ENCODE measurements at places on chromosomes 5 and 9.

DNA sequence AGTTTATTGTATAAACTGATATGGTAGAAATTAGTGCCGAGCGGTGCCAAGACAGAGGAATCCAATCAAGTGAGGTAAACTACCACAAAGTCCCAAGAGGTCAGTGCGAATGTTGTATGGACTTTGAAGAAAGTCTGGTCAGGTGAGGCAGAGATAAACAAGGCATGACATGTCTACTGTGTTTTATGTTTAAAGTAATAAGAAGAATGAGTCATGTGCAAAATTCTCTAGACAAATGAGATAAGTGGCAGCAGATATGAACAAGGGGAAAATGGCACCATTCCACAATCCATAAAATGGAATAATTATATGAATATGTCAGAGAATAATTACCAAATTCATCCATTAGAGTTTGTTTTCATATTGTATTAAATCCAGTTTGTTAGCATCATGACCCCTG lies 364.1 kb upstream of the CCNH start:
- DNase-seq, result no peak

- no peak for DNase-seq
Observed at GRCh38 chr5:176454724-176455394, 6.7 kb downstream of the FAF2 start.

GRCh38 chr5:138883211-138883610 lies 8.1 kb upstream of the LRRTM2 start:
- no peak for DNase-seq

DNA sequence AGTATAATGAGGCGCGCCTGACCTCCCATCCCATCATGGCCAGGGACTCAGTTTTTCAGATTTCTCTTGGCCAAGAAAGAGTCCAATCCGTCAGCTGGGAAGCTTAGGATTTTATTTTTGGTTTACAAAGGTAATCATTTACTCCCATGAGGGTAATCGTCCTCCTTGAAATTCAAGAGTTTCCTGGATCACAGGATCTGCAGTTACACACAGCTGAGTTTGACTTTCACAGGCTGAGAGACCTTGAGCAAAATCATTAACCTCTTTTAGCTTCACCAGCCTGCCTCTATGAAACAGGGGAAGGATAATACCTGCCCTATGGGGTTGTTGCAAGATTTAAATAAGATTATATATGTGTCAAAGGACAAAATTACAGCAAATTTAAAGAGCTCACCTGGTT lies 15.4 kb upstream of the AK3 start:
- DNase-seq, result no peak

DNA sequence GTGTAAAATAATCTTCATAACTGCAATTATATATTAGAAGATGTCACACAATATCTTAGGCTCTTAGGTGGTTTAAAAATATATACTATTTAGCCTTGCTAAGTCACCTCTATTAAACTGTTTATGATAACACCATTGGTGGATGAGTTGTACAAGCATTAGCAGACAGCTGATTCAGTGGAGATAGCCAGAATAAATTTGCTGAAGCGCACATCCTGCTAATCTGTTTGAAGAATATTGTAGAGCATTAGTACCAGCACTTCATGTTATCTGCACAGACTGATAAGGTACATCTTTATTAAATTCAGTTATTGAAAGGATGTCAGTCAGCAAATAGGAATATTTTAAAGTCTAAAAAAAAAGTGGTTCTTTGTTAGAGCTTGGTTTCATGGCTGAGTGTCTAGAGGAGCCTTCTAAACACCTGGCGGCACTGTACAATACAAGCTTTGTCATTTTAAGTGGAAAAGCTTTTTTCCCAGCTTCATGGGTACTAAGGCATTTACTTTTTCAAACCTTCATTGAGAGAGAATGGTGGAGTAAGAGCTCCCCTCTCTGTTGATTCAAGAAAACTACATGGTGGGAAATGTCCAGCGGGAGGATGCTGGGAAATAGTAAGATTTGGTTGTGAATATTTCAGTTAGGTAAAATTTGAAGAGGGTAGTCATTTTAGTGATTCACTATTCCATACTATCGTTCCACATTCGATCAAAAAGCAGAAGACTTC lies 275.1 kb downstream of the SLF1 start:
- no peak for DNase-seq

DNA sequence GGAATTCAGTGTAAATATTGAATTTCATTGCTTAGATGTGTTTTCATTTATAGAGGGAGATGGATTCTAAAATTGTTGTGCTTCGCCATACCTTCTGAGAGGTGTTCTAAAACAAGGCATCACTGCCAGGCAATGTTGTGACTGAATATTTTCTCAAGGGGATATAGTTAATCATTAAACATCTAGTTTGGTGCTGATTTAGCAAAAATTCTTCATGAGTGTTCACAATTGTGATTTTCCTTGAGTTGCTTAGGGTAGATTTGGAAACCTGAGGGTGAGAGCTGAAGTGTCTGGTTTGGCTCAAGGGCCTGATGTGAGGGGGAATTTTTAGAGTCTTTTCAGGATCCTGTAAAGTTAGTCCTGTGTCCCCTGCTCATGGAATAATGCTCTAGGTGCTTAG lies 104.5 kb downstream of the MAT2B start:
- no peak for DNase-seq

DNA sequence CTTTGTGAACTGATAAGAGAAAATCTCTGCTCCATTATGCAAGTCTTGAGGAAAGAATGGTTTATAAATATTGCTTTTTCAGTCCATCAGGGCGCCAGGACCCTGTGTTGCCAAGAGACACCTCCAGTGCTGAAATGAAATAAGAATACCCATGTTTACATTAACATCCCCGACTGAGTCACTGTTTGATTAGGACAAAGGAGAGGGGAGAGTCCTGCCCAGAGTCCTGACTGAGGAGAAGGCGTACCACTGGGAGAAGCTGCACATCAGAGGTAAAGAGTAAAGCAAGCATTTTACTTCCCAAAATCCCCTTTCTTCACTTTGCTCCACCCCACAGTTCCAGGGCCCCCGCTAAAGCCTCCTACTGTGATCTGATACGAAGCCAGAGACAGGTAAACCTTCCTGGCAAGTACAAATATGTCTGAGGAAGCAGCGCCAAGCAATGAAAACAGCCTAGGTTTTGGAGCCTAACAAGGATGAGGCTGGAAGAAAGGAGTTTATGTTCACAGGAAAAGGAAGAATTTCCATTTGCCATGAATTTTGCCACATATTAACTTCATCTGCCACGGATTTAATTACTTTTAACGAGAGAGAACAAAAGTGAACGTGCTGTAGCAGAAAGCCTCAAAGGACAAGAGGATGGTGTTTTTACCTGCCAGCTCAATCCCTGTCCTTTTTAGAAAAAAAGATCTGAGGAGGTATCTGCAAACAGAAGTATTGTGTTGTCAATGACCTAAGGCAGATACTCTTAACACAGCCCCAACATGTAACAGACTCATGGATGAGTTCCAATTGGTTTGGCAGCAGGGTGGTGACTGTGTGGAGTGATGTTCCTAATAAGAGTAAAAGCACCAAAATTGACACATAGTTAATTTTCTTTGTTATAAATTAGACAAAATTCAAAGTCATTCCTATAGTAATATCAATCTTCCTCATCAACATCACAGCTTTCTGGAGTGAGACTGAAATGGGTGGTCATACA lies 209.4 kb upstream of the TLE4 start:
- DNase-seq, result no peak

GRCh38 chr9:120894321-120895148 lies 17.5 kb upstream of the PHF19 start:
- DNase-seq, result no peak

DNA sequence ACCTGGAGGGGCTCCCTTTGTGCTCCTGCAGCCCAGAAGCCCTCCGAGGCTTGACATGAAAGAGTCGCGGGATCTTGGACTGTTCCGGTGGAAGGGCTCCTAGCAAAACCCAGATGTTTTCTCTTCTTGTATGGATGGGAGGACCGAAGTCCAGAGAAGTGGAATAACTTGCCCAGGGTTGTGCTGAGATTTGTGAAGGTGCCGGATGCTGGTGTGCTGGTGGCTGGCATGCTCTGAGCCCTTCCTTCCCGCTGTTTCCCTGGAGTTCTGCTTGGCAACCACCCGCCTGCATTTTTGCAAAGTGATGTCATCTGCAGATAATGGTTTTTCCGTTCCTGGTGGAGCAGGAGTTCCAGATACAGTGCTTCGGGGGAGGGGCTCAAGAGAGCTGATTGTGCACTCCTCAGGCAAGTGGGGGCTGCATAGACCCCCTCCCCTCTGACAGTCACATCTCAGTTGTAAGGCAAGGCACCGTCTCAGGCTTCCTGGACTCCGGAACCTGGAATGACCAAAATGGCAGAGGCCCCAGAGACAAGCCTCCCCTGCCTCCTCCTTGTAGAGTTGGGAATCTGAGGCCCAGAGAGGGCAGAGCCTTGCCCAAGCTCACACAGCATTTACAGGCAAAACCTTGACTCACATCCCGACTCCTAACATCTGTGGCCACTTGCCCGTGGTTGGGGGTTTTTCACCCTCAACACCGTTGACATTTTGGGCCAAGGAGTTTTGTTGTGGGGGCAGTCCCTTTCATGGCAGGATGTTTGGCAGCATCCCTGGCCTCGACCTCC lies 157.0 kb downstream of the RGS3 start:
- no peak for DNase-seq

DNA sequence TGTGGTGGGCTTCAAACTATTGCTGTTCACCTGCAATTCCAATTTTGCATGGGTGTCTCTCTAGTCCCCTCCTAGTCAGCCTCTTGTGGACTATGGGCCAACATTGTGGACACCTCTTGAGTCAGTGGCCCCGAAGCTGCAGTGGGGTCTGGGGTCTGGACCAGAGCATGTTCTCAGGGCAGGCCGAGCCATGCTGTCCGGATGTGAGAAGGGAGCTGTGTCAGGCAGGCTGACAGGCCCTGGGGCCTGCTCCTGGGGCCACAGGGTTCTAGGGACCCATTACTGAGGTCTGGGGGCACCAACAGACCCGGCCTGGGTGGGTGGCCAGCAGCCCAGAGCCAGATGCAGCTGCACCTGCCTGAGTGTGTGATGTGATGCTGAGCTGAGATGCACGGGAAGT lies 16.5 kb upstream of the IRX4 start:
- DNase-seq, result no peak

GRCh38 chr9:70883056-70883455 lies 238.4 kb downstream of the TRPM3 start:
- no peak for DNase-seq

DNA sequence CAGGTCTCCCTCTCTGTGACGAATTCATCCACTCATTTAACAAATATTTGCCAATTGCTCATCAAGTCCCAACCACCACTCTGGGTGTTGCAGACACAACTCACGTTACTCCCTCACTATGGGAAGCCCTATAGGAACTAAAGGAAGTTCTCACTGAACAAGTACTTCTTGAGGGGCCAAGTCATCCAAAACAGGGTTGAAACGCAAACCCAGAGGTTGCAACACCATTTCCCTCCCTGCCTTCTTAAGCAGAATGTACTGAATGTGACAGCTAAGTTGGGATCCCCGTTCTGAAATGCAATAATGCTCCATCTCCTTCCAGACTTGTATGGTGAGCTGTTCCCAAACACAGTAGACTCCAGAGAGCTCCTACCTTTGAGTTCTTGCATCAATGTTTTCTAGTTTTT lies 34.3 kb downstream of the EPB41L4B start:
- no peak for DNase-seq

DNA sequence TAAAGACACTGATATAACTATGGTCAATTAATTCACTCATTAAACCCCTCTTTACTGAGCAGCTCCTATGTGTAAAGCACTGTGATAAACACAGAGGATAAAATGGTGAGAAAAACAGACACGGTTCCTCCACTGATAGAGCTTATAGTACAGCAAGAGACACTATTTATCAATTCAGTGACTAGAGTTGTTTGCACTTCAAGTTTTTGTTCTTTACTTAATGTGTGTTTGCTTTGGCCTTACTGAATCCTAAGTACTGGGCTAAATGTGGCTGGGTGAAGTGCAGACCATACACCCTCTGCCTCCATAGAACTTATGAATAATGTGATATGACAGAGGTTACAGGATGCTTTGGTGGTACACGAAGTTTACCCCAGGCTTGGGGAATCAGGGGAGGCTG lies 80.1 kb upstream of the ITGA1 start:
- DNase-seq, result no peak

DNA sequence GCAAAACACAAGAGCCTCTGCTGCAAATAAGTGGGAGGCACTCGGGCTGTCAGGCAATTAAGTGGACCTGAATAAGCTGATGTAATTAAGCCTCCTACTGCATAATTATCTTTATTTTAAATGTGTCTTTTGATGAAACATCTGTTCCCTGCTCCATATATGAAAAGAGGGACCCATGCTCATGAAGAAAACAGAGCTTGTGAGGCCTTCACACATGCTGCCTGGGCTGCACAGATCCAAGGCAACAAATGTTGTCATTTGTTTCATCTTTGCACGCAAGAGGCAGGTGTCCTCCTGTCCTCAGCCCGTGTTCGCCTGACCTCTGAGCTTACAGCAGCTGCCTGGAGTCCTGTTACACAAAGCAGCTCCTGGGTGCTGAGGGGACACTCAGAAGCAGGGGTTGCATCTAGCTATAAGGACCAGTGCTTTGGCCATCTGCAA lies 381.1 kb downstream of the ZNF608 start:
- no peak for DNase-seq

GRCh38 chr9:11159318-11159862 lies 546.6 kb upstream of the PTPRD start:
- no peak for DNase-seq

DNA sequence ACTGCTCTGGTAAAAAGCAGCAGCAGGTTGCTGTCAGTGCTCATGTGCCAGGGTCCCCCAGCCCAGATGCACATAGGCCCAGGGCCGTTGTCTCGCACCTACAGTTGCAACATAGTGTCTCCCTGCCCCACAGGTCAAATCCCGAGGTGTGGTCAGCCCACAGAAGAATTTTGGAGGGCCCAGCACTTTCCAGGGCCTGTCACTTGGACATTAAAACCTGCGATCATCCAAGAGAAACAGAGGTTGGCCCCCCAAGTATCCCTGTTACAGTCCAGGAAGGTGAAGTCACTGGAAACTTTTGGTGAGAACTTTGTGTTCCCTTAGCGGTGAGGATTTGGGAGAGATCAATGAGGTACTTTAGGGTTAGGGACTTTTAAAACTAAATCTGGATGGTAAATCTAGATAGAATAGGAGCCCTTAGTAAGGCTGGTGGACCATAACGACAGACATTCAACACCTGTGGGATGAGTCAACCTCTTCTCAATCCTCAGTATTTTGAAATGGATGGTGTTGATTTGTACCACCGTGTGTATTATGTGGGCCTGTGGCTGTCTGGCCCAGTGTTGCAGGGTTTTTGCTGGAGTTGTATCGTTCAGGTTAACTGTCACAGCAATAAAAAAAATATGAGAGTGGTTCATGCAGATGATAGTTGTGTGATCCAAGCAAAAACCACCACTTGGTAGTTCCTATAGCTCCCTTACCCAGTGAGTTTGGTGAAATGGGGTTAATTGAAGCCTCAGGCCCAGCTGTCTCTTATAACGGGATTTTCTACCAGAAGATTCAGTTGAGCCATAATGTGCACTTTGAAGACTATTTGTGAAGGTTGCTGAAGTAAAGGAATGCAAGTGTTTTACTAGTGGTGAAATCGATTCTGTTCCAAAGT lies 19.2 kb downstream of the OR2S2 start:
- no peak for DNase-seq

Data from CD4-positive, alpha-beta T cell treated with Interleukin-2 at 100 ng/mL for 4 hours (primary cell).